ENCODE measurements at places on chromosomes 7 and 10.

DNA sequence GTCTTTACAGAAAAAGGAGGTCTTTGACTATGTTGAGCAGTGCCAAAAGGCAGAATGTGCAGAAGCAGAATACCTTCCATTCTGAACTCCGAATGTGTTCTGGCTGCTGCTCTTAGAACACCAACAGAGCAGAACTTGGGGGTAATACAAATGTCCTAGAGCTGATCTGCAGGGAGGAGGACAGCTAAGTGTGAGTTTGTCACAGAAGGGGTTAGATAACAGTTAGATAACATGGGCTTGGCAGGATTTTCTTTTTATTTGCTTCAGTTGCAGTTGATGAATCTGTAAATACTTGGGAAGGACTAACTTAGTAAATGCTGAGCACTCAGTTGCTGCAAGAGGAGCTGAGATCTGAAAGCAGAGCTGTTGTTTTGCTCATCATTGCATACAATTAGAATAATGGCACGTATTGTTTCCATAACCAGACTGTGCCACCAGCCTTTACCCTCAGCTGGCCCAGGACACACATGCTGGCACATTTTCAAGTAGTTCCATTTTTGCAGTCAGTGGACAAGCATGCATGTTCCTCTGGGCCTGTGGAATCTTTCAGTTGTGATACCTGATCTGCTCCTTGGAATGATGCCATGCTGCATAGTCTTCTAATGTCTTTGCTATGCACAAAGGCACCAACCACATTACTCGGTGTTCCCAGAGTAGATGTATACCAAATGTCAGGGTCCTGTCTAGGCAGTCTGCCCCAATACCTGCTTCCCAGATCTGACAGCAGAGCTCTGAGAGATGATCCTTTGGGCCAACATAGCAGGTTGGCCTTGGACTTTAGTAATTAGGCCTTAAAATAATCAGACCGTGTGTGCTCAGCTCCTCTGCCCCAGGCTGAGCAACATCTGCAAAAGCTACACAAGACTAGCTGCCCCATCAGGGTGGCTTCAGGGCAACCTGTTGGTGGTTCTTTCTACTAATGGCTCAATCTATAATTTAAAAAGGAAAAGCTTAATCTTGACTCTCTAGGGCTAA is 55.7 kb downstream of the GSDME start:
- DNase-seq = no peak

- DNase-seq = no peak
These were observed 288.9 kb downstream of the BBS9 start for GRCh38 chr7:33418251-33418701.

DNA sequence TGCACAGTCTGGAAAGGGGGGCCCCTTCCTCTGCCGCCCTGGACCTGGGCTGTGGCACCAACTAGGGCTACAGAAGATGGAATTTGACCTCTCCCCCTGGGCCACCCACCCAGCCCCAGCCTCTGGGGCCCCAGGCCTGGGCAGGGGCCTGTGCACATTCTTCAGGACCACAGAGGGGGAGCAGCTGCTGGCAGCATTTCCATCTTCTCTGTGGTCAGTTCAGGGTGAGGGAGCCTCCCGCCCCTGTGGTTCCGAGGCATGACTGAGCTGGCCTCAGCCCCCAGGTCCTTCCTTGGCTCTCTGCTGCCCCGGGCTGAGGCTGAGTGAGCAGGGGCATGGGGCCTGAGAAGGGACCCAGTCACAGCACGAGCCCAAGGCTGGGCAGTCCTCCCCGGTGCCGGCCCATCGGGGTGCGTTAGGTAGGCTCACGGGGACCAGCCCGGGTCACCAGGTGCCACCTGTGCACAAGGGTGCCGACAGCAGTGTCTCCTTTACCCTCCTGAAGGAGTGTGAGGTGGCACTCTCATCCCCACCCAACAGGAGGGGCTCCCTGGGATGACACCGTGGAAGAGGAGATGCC is 63.2 kb downstream of the UNCX start:
- DNase-seq = no peak

DNA sequence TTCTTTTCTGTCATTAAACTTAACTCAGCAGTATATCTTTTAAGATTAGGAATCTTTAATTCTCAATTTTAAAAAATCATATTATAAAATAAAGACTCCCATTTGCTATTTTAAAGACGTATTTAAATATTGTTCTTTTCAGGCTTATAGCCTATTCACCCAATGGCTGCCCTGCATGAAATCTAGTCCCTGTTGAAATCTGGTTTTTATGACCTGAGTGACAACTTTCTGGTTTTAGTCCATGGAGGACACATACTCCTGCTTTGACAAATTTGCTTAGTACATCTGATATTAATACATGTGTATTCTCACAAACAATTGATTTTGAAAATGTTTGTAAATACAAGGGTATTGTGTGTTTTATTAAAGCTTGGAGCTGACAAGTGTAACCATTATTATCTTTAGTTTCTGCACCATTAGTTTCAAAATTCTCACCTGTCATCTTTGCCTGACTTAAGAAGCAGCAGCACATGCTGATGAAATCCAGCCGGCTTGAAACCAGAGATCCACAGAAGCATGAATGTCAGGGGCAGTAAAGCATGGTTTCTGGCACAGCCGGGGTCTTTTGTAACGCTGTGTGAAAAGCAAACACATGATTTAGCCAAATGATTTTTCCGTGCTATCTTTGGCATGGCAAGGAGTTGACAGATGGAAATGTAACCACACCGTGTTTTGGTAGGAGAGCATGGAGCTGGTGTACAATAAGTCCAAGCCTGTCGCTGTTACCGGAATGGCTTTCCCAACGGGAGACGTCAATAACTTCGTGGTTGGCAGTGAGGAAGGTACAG is 262.8 kb downstream of the DYNC1I1 start:
- no peak for DNase-seq

DNA sequence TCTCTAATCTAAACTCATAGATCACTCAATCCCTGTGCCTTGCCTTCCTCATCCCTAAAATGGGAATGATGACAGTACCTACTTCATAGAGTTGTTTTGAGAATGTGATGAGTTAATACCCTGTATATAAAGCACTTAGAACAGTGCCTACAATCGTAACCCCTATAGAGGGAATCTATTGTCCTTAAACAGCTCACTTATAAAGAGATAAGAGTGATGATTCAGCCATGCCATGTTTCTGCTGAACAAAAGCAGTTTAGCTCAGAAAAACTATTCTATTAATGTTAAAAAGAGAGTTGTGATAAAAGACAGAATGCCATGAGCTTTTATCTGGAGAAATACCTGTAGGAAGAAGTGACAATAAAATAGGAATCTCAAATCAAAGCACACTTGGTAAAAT is 63.6 kb downstream of the CUBN start:
- no peak for DNase-seq

- no peak for DNase-seq
These were observed 341.7 kb downstream of the PRPF18 start for GRCh38 chr10:13928451-13928850.

All from omental fat pad (tissue), 4 donors.